Epithelial cell of alveolus of lung (primary cell): ENCODE measurements at places on chromosomes 1 and 21. TPM values are rescaled to one million over a fixed set of nuclear protein-coding genes. Genes with fewer than 3 reads are reported as not detected.

RIPK4 gene
- total RNA-seq = 0.16 and 1.0 TPM in 2 replicates

OR2M3 gene
- total RNA-seq = not detected in 2 replicates

OR2G6 gene
- not detected in 2 replicates for total RNA-seq

USF1 gene
- total RNA-seq = 26.8 and 27.8 TPM in 2 replicates

TGFB2 gene
- 5.0 and 27.2 TPM in 2 replicates for total RNA-seq

DONSON gene
- 25.6 and 28.1 TPM in 2 replicates for total RNA-seq

VANGL1 gene
- total RNA-seq = 7.2 and 12.4 TPM in 2 replicates

IL12RB2 gene
- total RNA-seq = not detected in 2 replicates

OR6N1 gene
- not detected in 2 replicates for total RNA-seq

LORICRIN gene
- not detected in 2 replicates for total RNA-seq

CHODL gene
- total RNA-seq = 0.08 TPM in 1 of 2 replicates, not detected in the other

CFAP74 gene
- not detected in 2 replicates for total RNA-seq

ANKRD65 gene
- 3.1 and 4.1 TPM in 2 replicates for total RNA-seq

KCNK2 gene
- 1.7 and 5.0 TPM in 2 replicates for total RNA-seq

GSTM1 gene
- not detected in 2 replicates for total RNA-seq

BMP8A gene
- 0.40 TPM in 1 of 2 replicates, not detected in the other for total RNA-seq

FAM163A gene
- 0.26 TPM in 1 of 2 replicates, not detected in the other for total RNA-seq

HES4 gene
- 11.4 and 13.4 TPM in 2 replicates for total RNA-seq

AVPR1B gene
- total RNA-seq = not detected in 2 replicates

ARHGAP29 gene
- total RNA-seq = 5.4 and 15.0 TPM in 2 replicates

ACADM gene
- 22.6 and 22.8 TPM in 2 replicates for total RNA-seq

PRRX1 gene
- 40.6 and 51.3 TPM in 2 replicates for total RNA-seq

TMEM81 gene
- 1.3 and 3.6 TPM in 2 replicates for total RNA-seq

SELENBP1 gene
- total RNA-seq = 27.0 and 118 TPM in 2 replicates

NPR1 gene
- total RNA-seq = 0.52 and 1.0 TPM in 2 replicates

APOBEC4 gene
- not detected in 2 replicates for total RNA-seq

MAST2 gene
- total RNA-seq = 11.7 and 16.4 TPM in 2 replicates

RHCE gene
- 0.56 and 1.3 TPM in 2 replicates for total RNA-seq

NBPF4 gene
- total RNA-seq = not detected in 2 replicates

SELL gene
- total RNA-seq = 0.26 TPM in 1 of 2 replicates, not detected in the other

DCST1 gene
- total RNA-seq = not detected in 2 replicates

GBP6 gene
- 0.52 TPM in 1 of 2 replicates, not detected in the other for total RNA-seq

SLAMF7 gene
- 0.78 and 2.7 TPM in 2 replicates for total RNA-seq

RNU1-3 gene
- under 0.01 TPM in 2 replicates for total RNA-seq

DNAJC6 gene
- total RNA-seq = 0.08 and 0.52 TPM in 2 replicates

AKR1A1 gene
- total RNA-seq = 79.7 and 124 TPM in 2 replicates

FCGR2B gene
- total RNA-seq = not detected in 2 replicates
